ENCODE measurements at places on chromosomes 3 and 15.

DNA sequence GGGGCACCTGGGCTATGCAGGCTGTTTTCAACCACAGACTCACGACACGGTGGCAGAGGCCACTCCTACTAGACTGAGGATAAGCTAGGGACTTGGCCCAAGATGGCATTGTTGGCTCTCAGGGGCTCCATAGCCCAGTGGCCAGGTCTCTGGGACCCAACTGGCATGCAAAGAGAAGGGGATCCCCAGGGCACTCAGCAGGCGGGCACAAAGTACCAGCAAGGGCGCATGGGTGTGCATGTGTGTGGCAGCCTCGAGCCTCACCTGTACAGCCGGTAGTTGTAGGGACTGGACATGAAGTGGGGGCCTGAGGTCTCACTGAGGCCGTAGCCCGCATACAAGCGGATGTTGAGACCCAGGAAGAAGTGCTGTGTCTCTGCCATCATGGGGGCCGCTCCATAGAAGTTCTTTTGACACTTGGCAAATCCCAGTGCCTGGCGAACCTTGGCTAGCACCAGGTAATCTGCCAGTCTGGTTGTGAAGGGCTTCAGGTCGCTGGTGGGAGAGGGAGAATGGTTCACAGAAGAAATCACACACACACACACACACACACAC is 30.2 kb downstream of the IDH3A start:
- no peak for DNase-seq

DNA sequence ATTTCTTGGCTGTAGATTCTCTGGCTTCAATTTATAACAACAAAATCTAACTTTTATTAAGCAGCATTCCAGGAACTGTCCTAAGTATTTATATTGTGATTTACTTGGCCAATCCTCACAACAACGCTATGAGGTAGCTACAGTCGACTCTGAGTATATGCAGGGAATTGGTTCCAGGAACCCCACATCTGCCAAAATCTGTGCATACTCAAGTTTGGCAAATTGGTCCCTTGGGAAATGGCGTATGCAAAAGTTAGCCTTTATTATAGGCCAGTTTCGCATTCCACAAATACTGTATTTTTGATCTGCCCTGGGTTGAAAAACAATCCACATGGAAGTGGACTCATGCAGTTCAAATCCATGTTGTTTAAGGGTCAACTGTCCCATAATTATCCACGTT is 53.9 kb downstream of the RAP2B start:
- DNase-seq = no peak

DNA sequence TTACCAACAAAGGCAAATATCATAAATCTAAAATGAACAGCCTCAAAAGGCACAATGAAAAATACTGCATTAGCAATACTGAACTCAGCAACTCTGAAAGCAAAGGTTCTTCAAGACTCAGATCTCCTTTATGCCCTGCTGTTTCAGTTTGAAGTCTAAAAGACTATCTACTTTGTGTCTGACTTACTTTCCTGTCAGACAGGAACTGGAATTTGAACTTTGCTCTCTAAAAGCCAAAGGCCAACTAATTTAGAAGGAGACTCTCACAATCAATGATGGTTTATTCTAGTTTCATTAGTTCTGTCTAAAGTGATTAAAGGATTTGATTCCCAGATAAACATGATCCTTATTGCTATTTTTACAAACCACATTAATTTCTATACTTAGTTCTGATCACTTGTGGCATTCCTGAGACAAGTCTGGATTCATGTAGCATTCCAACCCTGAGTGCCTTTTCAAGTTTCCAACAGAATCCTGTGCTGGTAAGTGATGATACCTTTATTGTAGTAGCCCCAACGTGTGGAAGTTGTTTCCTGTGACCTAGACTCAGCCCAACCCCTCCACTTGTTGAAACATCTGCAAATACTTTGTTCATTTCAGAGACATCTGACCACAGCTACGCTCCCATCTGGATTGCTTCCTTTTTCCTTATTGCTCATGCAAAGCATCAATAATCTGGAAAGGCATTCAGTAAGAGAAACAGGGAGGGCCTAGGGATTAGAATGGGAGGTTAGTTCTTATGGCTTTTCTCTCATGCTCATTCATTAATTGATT is 14.9 kb upstream of the LEKR1 start:
- no peak for DNase-seq

DNA sequence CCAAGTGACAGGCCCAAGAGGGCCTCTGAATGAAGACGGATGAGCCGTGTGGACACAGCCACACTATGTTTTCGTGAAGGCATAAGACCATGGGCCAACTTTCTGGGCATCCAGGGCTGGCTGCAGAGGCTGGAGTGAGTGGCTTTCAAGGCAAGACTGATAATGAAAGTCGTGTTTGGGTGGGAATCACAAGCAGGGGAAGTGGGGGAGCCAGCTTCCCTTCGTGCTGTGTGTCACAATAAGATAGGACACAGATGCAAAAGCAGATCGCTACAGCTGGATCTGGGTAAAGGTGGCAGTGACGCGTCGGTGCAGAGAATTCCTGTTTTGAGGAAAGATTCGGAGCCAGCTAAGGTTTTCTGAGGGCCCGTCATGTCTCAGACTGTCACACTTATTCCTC is 309.8 kb upstream of the CTDSPL start:
- DNase-seq = no peak

- no peak for DNase-seq
Observed at GRCh38 chr3:69791106-69791505, 51.8 kb downstream of the MITF start.

- DNase-seq = no peak
Observed at GRCh38 chr3:82520846-82521245, 759.4 kb upstream of the GBE1 start.

DNA sequence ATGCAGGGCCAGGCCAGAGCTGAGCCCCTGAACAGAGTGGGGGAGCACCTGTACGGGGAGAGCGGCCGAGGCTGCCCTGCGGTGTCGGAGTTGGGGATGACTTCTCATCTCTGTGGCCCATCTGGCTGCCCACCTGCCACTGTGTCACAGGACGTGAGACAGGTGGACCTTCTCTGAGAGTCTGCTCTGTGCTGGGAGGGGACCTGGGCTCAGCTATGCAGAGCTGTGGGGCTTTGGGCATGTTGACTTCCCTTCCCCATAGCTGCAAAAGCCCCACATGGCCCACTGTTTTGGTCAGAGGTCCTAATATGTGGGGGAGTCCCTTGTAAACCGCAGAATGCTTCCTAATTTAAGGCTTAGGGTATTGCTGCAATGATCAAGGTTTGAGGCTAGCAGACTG is 68.0 kb upstream of the TRPM1 start:
- no peak for DNase-seq

GRCh38 chr3:154018100-154018696 is 103.0 kb upstream of the ARHGEF26 start:
- peak; percentile 31 for DNase-seq

DNA sequence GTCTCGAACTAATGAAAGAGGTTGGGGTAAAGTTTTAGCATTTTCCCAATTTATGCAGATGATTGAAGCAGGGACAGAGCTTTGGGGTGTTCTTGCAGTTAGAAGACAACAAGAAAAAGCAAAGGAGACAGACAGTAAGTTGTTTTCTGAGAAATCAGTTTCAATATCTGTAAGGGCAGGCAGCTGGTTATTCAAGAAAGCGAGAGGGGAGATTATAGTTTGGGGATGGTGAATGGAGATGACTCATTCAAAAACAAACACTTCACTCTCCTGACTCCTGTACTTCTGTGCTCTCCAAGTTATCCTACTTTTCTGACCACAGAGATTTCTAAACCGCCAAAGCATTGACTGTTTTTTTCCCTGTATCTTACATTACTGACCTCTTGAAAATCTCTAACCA is 352.0 kb downstream of the GAP43 start:
- peak; percentile 75 for DNase-seq

- no peak for DNase-seq
Observed at GRCh38 chr15:37057256-37057655, 43.1 kb downstream of the MEIS2 start.

- peak; percentile 73 for DNase-seq
Observed at GRCh38 chr3:172355836-172356235, 92.4 kb downstream of the GHSR start.

- no peak for DNase-seq
Observed at GRCh38 chr3:35900079-35900478, 260.8 kb downstream of the ARPP21 start.

GRCh38 chr3:42660131-42660715 is 6.7 kb downstream of the ZBTB47 start:
- no peak for DNase-seq

DNA sequence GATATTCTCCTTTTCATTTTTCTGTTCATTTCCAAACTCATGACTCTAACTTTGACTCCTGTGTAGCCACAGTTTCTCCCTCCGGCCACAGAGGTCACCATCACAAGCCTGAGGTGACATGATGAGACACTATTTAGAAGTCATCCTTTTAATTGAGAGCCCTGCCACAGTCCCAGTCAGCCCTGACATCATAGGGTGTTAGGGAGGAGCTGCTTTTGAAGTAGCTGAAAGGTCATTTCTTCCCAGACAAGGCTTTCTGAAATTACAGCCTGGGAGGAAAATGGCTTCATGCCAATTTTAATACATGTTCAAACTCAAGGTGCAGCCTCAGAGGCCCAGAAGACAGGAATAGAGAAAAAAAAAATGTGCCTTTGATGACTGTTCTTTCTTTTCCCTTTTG is 532.8 kb upstream of the TGFBR2 start:
- peak; percentile 2 for DNase-seq

GRCh38 chr3:195129644-195130492 is 141.1 kb downstream of the XXYLT1 start:
- DNase-seq = no peak

GRCh38 chr15:56786966-56787365 is 53.7 kb upstream of the ZNF280D start:
- no peak for DNase-seq

GRCh38 chr15:88512601-88513000 is 33.9 kb downstream of the DET1 start:
- DNase-seq = no peak

DNA sequence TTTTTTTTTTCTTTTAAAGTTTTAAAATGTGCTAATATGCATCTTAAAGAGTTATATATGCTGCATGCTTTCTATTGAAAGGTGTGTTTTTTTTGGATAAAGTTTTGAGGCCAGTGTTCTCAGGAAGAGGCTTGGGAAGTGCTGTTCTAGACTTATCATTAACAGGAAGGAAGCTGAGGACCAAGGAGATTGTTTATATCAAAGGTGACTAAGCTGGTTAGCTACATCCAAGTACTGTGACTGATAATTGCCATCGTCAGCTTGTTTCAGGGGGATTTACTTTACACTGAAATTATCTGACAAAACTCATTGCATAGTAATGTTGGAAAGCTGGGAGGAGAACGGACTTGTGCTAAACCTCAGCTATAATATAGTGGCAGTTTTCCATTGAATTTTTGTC is 36.3 kb upstream of the UTS2B start:
- DNase-seq = peak; percentile 25

DNA sequence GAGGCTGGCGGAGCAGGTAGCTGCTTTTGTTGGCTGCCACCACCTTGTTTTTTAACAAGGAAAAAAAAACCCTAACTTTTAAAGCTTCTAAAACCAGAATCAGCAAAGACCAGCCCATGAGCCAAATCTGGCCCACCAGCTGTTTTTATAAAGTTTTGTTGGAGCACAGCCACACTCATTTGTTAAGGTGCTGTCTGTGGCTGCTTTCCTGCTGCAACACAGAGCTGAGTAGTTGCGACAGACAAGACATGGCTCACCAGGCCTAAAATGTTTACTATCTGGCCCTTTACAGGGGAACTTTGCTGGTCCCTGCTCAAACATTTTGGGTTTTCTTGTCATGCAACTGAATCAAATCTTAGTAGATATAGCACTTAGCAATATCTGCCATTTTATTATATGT is 18.9 kb downstream of the EFCAB12 start:
- no peak for DNase-seq

GRCh38 chr3:169661361-169662131 is 2.0 kb downstream of the MECOM start:
- DNase-seq = peak; percentile 59

- DNase-seq = no peak
Observed at GRCh38 chr3:143952569-143953072, 19.0 kb upstream of the DIPK2A start.

GRCh38 chr3:137264843-137265330 is 307.1 kb downstream of the IL20RB start:
- no peak for DNase-seq

DNA sequence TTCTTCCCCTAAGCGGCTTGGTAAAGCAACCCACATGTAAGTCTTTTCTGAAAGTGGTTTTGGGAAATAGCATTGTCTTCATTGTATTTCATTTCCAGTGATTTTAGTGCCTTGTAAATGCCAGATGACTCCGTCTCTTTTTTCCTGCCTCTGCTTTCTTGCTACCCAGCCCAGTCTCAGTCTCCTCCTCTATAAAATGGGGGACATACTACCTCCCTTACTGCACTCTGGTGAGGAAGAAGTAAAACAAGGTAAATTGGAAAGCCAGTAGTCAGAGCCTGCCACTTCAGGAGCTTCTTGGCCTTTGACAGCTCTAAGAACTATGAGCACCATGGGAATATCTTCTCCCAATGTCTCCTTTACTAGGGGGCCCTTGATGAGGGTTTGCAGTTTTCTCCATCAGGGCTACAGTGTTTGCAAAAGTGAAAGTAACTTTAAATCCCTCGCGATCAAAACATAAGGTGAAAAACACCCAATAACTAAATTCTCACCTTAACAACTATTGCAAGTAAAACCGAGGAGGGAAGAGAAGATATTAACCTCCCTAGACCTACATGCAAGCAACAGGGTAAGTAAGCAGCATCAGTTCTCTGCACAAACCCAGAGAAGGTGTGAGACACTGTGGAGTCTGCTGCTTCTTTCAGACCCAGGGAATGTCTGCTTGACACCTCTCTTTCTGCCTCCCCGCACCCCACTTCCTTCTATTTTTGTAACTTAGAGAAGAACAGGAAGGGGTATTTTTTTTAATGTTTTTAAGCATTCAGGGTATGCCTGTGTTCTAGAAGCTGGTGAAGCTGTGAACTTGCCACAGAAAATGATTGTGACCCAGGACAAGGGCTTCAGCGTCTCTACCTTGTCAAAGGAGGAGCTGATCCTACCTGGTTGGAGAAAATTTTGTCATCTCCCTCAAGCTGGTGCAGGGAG is 159.1 kb upstream of the EOMES start:
- no peak for DNase-seq

- no peak for DNase-seq
Observed at GRCh38 chr3:13243586-13243985, 170.4 kb upstream of the IQSEC1 start.

DNA sequence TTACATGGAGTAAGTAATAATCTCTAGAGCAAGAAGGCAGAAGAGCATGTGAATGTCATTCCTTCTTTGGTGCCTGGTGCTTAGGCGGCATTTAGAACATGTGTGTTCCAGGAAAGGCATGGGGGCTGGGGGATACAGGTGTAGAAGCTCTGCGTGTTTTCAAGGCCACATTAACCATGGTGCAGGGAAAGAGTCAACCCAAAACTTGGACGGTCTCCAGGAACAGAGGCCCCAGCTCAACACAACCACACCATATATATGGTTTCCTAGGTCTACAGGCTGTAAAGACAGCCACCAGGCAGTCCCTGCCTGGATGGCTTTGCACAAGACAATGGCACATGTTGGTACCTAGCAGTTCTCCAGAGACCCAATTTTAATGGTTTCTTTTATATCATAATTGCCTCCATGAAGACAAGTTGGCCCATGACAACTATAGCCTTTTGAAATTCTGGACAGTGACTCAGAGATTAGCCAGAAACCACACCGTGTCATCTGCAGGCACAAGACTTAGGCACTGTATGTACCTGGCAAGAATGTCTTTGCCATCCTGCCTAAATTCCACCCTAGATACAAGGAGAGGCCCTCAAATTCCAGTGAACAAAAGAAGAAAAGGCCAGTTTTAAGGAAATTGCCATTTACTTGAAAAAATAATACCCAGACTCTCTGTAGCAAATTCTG is 25.0 kb upstream of the DGKG start:
- DNase-seq = no peak

- no peak for DNase-seq
Observed at GRCh38 chr15:72835294-72835890, 51.8 kb upstream of the ADPGK start.
